ENCODE measurements at places on chromosomes 7 and 10. TPM values are rescaled to one million over a fixed set of nuclear protein-coding genes. Genes with fewer than 3 reads are reported as not detected.

The POT1 gene
- total RNA-seq = 23.2 TPM

The TMEM176A gene
- total RNA-seq = 288 TPM

The VWDE gene
- total RNA-seq = 1.5 TPM

The SH2D4B gene
- total RNA-seq = 0.09 TPM

The SLK gene
- total RNA-seq = 45.5 TPM

The LIPK gene
- total RNA-seq = not detected

The FAM25A gene
- not detected for total RNA-seq

The MMD2 gene
- total RNA-seq = not detected

The ANKRD61 gene
- total RNA-seq = 0.19 TPM

The CPSF4 gene
- 28.9 TPM for total RNA-seq

The SLC16A9 gene
- total RNA-seq = 15.5 TPM

The SORCS1 gene
- total RNA-seq = 0.76 TPM

The TMED4 gene
- 105 TPM for total RNA-seq

The GARS1 gene
- 104 TPM for total RNA-seq

The SCIN gene
- total RNA-seq = 141 TPM

The SFTPA1 gene
- not detected for total RNA-seq

The ADAMTS14 gene
- total RNA-seq = 0.47 TPM

The PODXL gene
- 114 TPM for total RNA-seq

The ELN gene
- total RNA-seq = 44.8 TPM

The ANXA8 gene
- total RNA-seq = 0.16 TPM

The NEURL1 gene
- total RNA-seq = 1.2 TPM

The TUBB8 gene
- not detected for total RNA-seq

The CUBN gene
- total RNA-seq = 14.8 TPM

The TMEM72 gene
- 19.3 TPM for total RNA-seq

The CHCHD3 gene
- 53.9 TPM for total RNA-seq

The ASB10 gene
- not detected for total RNA-seq

The LIPM gene
- not detected for total RNA-seq

The TDRD1 gene
- total RNA-seq = 0.88 TPM

Data from kidney (tissue), 22 donors.